ENCODE measurements at places on chromosomes 5 and 9.

GRCh38 chr5:20224046-20224445 lies 236.0 kb upstream of the CDH18 start:
- DNase-seq, result no peak

- no peak for DNase-seq
Measured at GRCh38 chr5:133348406-133348805, 263.9 kb downstream of the FSTL4 start.

GRCh38 chr5:168813184-168813968 lies 234.2 kb upstream of the PANK3 start:
- DNase-seq, result no peak

GRCh38 chr5:181182651-181183050 lies 22.3 kb downstream of the TRIM7 start:
- DNase-seq, result no peak

DNA sequence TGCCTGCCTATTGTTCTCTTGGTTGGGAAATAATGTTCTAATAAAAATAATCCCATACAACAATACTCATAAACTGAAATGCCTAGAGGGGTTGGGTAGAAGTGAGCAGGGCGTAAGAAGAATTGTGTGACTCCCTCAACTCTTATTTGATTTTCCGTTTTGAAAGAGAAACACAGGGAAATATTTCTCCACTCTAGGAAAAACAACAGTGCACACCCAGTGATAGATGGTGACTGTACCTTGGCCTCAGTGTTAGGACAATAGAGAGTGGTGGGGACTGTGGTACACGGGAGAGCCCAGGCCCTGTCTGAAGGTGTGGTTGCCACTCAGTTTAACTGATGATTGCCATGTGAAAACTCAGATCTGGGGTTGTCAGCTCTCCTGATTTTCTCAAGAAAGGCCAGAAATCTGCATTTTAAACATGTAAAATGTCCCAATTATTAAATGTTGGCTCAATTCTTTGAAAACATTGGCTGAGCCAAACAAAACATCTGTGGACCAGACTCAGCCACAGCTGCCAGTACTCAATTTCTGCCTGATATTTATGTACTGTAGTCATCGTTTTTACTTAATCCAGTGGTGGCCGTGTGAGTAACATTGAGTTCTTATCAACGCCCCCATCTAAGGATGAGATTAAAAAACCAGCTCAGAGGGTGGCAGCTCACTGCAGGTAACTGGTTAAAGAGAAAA lies 103.8 kb upstream of the ZNF618 start:
- DNase-seq, result no peak

DNA sequence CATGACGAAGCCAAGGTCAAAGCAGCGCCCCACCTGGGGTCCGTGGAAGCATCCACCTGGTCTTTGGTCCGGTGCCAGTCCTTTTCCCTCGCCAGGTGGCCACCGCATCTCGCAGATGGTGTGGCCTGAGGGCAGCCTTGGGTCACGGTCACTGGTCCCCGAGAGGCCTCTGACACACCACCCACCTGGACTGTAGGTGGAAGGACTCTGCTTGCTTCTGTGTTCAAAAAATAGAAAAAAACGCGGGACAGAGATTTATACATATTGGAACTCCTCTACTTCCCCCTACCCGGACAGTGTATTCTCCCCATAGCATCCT lies 466 bp upstream of the TTC39B start:
- no peak for DNase-seq

GRCh38 chr5:172173564-172174153 lies 14.4 kb downstream of the STK10 start:
- peak; percentile 66 for DNase-seq

GRCh38 chr5:22109315-22109714 lies 743.8 kb downstream of the CDH12 start:
- DNase-seq, result no peak

GRCh38 chr5:172909931-172910502 lies 49.2 kb upstream of the RPL26L1 start:
- no peak for DNase-seq

DNA sequence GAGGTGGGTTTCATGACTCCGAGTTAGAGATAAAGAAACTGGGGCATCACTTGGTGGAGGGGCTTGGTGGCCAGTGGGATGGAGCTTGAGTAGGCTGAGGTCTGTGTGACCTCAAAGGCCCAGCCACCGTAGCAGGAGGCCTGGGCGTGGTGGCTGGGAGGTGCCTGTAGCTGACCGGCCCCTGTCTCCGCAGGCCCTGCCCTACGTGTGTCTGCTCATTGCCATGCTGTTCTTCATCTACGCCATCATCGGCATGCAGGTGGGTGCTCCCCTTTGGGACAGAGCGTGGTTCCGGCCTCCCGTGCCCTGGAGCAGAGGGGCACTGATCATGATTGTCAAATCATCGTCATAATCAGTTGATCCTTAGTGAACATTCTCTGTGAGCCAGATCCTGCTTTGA lies 196.2 kb downstream of the CACNA1B start:
- DNase-seq, result no peak

- no peak for DNase-seq
Measured at GRCh38 chr9:116641292-116642059, 45.6 kb upstream of the TRIM32 start.

DNA sequence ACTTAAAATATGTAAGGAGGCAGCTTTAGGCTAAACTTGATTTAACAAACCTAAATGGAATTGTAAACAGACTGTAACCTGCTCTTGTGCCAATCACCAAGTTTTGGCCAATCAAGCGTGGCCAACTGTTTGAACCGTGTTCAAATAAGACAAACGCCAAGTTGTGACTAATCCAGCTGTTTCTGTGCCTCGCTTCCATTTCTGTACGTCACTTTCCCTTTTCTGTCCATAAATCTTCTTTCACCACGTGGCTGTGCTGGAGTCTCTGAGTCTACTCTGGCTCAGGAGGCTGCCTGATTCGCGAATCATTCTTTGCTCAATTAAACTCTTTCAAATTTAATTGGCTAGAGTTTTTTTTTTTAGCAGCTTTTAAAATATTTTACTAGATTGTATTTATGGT lies 71.3 kb downstream of the LIX1 start:
- DNase-seq, result no peak

- DNase-seq, result no peak
Measured at GRCh38 chr5:16897284-16897704, 38.8 kb downstream of the MYO10 start.

- DNase-seq, result no peak
Measured at GRCh38 chr9:16899606-16900005, 29.1 kb upstream of the BNC2 start.

DNA sequence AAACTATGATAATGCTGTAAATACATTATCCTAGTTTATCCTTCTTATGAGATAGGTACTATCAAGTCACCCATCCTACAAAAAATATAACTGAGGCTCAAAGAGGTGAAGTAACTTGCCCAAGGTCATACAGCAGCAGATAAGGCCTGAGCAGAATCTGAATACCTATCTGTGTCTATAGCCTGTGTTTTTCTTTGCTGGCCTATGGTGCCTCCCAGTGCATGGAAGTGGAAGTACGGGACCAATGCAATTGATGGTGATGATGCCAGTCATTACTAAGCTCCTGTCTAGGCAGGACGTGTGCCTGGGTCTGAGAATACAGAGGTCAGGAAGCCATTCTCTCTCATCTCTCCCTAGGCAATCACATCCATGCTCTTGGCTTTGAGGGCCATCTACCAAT lies 67.8 kb downstream of the FAT2 start:
- DNase-seq, result peak; percentile 19

All from CD4-positive, alpha-beta T cell treated with Interferon alpha-2 for 1 hour (primary cell).